ENCODE measurements at places on chromosomes 2 and 18. TPM values are rescaled to one million over a fixed set of nuclear protein-coding genes. Genes with fewer than 3 reads are reported as not detected.

The FBXO36 gene
- 0.74 TPM for total RNA-seq

The ACAA2 gene
- total RNA-seq, result 109 TPM

- DNase-seq, result no peak
Observed at GRCh38 chr2:147247749-147248148, 597.1 kb upstream of the ACVR2A start.

DNA sequence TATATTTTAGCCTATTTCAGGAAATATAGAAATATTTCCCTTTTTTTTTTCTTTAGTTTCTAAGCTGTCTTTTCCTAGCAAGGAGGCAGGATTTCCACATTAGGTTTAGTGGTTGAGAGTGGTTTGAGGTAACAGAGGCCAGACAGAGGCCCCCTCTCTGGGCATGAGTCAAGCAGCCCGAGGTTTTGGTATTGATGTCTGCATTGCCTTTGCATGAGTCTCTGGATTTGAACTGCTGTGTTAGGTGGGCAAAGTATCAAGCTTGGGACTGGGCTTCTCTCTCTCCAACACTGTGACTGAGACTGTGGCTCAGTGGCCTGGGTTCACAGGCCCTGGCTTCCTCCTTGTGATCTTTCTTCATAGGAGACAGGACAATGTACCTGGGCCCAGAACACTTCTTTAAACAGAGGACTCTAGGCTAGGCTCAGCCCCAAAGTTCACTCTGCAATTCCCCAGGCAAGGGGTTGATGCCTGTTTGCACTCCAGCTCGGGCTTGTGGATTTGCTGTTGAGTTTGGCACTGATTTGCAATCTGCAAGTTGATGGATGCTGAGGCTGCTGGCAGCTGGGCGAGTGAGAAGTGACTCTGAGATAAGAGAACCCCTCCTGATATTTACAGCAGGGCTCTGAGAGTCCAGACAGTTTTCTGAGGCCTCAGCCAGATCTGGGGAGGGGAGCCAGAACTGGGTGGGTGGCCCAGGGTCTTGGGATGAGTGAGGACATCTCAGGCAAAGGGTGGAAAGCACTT lies 271.2 kb downstream of the EN1 start:
- DNase-seq, result no peak

- no peak for DNase-seq
Observed at GRCh38 chr2:231124838-231125568, at the start of gene HTR2B. TSS of gene HTR2B (minus strand) at chr2:231125042. CDS start at chr2:231123764, 1,278 bp downstream.

Measured in MG63 (cell line).